ENCODE measurements at places on chromosomes 3 and 15.

- no peak for DNase-seq
These were observed 450.0 kb upstream of the KCNMB2 start for GRCh38 chr3:178086144-178086825.

DNA sequence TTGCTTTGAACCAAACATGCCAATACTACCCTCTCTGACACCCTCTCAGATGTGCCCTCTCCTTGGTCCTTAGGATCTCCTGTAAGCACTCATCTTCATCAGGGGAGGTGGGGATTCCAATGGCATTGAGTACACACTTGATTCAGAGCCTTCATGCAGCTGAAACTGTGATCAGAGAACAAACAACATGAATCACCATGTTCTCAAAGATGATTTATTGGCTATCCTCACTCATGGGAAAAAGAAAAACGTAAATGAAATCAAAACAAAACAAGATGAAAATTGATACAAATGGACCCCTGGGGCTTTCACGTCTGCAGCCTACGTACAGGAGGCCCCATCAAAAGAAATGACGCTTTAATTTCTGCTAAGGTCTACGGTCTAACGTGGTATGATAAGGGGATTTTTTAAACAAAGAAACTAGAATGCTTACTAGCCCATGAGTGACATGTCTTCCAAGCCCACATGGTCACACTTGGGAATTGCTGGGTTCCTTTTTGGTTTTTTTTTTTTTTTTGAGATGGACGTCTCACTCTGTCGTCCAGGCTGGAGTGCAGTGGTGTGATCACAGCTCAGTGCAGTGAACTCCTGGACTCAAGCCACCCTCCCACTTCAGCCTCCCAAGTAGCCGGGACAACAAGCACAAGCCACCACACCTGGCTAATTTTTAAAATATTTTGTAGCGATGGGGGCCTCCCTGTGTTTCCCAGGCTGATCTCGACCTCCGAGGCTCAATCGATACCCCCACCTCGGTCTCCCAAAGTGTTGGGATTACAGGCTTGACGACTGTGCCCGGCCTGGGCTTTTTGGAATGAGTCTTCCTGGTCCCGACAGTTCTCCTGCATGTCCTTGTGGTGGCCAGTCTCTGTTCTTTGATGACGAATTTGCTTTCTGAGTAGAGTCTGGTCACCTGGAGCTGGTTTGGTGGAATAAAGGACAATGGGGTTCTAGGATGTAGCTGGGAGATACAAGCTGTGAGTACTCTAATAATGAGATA is 202.6 kb downstream of the XXYLT1 start:
- DNase-seq: no peak

DNA sequence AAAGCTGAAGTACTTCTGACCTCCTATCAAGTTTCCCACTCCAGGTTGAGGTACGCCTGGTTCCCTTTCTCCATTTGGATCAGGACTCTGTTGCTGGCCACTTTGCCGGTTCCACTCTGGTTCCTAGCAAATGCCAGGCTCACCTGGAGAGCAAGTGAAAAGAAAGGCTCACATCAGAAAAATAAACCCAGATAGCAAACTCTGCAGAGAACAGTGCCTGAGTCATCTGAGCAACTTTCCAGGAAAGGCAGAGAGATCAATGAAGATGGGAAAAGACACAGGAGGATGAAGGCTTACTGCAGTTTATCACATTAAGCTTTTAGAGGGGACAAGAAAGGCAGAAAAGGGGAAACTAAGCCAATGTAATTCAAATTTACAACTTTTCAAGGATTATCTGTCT is 41.8 kb upstream of the WDR5B start:
- no peak for DNase-seq

DNA sequence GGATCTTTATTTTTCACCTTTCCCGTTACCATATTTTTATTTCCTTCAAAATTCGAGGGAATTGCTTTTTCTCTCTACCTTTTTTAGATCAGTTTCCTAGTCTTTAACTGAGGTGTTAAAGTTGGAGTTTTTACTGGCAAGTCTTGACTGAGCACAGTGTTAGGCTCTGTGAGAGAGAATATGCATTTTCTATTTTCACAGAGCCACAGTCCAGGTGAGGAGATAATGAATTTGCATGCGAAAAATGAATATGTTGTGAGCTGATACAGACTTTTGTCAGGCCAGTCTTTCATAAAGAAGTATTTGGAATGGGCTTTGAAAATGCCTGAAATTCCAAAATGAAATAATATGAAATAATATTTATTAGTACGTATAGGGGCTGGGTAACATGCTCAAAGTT is 31.9 kb downstream of the MME start:
- DNase-seq: no peak

GRCh38 chr3:131716007-131716406 is 213.2 kb upstream of the MRPL3 start:
- DNase-seq: no peak

DNA sequence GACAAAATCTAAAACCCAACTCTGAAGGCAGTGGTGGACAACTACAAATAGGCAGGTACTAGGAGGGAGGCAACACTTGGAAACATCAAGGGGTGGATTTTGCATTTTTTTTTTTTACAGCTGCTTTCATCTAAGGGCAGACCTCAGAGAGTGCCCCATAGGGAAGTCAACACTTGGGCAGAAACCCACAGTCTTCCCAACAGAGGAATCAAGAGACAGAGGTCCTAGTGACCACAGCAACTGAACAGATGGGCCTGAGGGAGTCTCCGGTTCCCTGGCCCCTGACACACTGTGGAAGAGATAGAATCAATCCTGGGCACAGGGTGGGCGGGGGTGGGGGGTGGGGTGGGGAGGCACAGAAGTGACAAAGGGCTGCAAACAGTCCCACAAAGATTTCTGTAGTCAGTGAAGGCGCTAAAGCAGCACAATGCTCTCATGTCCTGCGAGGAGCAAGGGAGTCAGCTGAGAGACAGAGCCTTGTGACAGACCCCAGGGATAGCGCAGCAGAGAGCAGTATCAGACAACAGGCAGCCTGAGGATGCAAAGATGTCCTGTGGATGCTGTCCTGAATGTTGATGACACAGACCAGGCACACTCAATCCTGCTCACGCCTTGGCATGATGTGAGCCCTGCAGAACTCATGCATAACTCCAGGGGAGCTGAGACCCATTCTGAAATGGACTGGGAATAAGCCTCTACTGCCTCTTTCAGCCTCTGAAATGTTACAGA is 6.9 kb upstream of the RFTN1 start:
- no peak for DNase-seq

- DNase-seq: no peak
These were observed 97.5 kb downstream of the RFTN1 start for GRCh38 chr3:16415911-16416476.

DNA sequence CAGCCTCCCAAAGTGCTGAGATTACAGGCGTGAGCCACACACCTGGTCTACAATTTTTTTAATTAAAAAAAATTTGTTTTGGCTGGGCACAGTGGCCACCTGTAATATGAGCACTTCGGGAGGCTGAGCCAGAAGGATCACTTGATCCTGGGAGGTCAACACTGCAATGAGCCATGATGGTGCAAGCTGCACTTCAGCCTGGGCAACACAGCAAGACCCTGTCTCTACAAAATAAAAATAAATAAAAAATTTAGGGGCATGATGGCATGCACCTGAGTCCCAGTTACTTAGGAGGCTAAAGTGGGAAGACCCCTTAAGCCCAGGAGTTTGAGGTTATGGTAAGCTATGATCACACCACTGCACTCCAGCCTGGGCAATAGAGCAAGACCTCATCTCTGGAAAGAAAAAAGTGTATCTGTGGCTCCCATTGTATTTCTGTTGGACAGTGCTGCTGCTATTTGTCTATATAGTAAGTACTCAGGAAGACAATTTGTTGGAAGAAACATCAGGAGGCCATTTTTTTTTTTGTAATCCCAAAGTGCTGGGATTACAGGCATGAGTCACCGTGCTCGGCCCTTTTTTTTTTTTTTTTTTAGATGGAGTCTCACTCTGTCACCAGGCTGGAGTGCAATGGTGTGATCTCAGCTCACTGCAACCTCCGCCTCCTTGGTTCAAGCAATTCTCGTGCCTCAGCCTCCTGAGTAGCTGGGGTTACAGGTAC is 27.5 kb upstream of the SH3BP5 start:
- no peak for DNase-seq

DNA sequence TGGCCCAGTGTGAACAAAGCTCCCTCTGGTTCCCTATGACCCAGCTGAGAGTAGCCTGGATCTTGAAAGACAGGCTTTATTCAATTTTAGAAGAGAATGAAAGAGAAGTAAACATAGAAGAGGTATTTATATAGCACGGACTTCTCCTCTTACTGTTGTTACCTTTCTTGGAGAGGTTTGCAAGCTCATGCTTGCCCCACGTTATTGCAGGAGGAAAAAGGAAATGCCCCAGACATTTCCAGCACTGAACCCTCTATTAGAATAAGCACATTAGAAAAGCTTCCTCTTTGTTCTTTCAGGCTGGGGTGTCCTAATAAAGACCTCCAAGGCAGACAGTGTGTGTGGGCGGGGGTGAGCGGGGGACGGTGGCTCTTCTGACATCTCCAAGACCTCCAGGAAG is 98.7 kb upstream of the AGBL1 start:
- DNase-seq: no peak

DNA sequence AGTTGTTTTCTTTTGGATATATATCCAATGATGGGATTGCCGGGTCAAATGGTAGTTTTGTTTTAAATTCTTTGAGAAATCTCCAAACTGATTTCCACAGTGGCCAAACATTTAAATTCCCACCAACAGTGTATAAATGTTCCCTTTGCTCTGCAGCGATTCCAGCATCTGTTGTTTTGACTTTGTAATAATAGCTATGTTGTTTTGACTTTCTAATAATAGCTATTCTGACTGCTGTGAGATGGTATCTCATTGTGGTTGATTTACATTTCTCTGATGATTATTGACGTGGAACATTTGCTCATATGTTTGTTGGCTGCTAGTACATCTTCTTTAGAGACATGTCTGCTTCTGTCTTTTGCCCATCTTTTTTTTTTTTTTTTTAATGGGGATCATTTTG is 332.2 kb upstream of the GBE1 start:
- no peak for DNase-seq

DNA sequence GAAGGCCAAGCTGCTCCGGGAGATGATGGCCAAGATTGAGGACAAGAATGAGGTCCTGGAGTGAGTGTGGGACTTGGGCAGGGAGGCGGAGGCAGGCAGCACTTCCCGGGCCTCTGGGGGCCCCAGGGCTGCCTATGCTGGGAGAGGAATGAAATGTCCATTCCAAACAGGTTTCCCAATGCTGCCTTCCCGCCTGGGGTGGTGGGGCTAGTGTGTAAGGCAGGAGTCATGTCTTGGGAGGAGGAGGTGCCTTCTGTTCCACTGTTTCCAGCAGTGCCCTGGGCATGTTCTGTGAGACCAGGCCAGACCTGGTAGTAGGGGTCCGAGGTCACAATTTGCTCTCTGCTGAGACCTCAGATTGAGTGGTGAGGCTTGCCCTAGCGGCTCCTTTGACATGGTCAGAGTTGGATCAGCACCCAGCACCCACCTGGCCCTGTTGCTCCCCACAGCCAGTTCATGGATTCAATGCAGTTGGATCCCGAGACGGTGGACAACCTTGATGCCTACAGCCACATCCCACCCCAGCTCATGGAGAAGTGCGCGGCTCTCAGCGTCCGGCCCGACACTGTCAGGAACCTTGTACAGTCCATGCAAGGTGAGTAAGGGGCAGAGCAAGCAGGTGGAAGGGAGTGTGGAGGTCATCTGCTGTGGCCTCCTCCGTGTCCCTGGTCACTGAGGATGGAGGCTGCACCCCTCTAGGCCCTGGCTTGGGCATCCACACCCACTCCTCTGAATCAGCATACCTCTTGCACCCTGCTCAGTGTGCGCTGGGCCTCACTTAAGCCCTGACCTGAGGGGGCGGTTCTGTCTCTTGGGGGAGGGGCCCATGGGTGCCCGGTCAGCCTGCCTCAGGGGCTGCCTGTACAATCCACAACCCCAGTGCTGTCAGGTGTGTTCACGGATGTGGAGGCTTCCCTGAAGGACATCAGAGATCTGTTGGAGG is 27.3 kb downstream of the PTPN23 start:
- DNase-seq: no peak

- no peak for DNase-seq
These were observed 166.8 kb downstream of the TCF12 start for GRCh38 chr15:57085267-57085666.

GRCh38 chr3:41328926-41329325 is 129.6 kb downstream of the CTNNB1 start:
- no peak for DNase-seq

DNA sequence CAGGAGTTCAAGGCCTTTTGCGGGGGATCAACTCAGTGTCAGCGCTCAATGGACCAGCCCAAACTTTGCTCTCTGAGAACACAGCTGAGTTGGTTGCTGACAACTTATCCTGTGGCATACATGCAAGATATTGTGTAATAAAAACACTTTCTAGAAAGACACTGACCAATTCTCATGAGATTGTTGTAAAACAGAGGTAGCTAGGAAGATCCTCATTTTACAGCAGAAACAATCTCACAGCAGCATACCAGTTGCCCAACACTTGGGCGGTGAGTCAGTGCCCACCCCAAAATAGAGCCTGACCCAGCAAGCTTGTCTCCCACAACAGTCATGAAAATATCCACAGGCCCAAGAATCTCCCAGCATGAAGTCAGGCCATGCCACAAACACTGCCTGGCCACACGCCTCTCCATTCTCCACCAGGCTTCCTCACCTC is 18.2 kb downstream of the KLHL6 start:
- no peak for DNase-seq

GRCh38 chr3:113890256-113890900 is 51.8 kb downstream of the GRAMD1C start:
- DNase-seq: no peak

- DNase-seq: no peak
These were observed 149.7 kb upstream of the LRRFIP2 start for GRCh38 chr3:37324131-37324530.
